HL-60 (cell line): ENCODE measurements at places on chromosomes 11 and 22.

DNA sequence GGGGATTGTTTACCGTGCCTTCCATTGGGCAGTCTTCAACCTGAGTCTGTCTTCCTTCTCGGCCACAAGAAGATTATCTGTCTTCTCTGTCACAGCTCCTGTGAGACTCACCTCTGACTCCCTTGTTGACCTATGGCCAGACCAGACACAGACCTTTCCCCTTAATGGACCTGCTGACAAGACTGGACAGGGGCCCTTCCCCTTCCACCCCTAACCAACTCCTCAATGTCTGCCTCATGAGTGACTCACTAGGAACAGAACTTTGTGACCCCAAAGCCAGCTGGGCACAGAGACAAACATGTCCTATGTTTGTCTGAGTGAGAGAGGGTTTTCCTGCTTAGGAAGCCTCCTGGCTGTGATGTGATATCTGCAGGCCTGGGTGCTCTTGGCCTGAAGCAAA lies 405.0 kb downstream of the BRD1 start:
- DNase-seq: no peak

DNA sequence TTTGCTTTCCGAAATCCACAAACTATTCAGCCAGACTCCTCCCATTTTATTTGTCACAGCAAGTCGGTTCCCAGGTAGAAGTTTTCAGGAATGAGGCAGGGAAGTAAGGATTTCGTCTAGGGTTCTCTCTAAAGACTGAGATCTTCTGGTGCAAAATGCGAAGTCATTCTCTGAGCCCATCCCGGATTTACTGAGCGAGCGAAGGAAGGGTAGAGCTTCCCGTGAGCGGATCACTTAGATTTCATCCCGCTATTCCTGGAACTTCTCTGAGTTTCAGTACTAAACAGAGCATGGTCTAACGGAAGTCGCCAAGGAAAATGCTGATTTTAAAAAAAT lies 3.1 kb upstream of the CALCA start:
- DNase-seq: no peak

GRCh38 chr22:45645526-45646414 lies 25.9 kb upstream of the ATXN10 start:
- peak; percentile 41 for DNase-seq

DNA sequence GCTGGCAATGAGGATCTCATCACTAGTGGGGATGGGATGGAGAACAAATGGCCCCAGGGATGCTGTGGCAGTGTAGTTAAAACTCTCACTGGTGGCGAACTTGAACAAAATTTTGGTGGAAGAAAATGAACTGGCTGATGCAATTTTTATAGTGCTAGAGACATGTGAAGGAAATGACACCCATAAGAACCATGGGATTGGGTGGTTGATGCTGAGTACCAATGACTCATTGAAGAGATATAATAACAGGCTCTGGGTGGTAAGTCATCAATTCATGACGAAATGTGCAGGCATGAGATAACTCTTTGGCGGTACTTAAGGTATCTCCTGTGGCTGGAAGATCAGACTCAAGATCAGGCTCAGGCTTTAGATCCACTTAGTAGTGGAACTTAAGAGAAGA lies 172.9 kb upstream of the DDI1 start:
- DNase-seq: no peak
